ENCODE measurements at places on chromosomes 16 and 17.

- no peak for DNase-seq
Observed at GRCh38 chr16:55734665-55735064, 78.9 kb downstream of the SLC6A2 start.

DNA sequence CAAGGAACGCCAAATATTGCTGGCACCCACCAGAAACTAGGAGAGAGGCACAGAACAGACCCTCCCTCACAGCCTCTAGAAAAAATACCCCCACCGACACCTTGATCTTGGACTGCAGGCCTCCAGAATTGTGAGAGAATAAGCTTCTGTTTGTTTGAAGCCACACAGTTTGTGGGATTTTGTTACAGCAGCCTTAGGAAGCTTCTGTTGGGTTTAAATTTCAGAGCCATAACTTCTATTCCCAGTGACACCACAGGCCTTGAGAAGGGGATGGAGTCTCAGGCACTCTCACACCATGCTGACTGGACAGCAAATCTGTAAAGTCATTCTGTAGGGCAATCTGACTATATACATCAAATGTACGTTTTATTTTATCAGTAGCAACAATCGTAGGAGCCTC, 38.6 kb downstream of the RNF112 start:
- DNase-seq: no peak

- no peak for DNase-seq
Observed at GRCh38 chr17:49520386-49521087, 25.4 kb downstream of the NGFR start.

DNA sequence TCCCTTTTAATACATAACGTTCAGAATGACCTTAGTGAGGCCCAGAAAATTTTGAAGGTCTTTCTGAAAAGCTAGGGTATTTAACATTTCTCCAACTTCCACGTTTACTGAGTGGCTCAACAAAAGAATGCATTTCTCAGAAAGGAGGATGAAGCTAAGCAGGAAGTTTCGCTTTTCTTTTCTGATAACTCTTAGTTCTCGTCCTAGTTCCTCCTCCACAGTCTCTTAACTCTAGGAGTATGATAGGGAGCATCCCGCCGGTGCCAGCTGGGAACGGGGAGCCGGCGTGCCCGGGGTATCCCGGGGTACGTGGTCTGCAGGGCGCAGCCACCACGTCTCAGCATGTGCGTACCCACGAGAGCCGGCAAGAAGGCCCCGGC, 363 bp downstream of the KARS1 start:
- DNase-seq: no peak

DNA sequence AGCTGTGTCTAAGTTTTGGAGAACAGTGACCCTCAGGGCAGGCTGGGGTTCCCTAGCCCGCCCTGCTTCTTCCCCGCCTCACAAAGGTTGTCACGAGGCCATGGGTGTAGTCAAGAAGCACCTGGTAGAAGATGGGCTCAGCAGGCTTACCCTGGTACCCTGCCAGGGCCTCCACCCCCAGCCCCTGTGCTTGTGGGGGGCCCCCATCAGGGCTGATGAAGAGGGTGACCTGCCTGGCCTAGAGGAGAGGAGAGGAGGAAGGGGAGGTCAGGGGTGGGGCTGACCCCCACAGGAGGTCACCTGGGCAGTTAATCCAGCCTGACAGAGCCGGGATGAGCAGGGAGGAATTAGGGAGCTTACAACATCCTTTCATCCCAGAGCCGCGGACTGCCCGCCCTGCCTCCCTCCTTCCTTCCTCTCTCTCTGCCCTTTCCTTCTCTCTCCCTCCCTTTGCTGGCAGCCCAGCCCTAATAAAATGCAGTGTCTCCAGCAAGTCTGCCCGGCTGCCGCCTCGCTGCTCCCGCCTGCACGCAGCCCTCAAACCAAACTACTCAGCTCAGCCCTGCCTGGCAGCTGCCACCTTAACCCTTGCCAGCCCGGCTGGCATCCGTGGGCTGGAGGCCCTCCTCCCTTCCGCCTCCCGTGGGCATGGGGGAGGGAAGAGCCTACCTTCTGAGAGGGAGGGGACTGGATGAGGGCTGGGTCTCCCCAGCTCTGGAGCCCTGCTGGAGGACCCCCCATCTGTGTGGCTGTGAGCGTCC, 7.2 kb downstream of the DLX3 start:
- DNase-seq: no peak

- no peak for DNase-seq
Observed at GRCh38 chr17:61574542-61575351, 16.3 kb downstream of the NACA2 start.

GRCh38 chr17:45895304-45895968, 1.1 kb downstream of the MAPT start:
- no peak for DNase-seq

- no peak for DNase-seq
Observed at GRCh38 chr17:78828470-78829185, 12.0 kb downstream of the USP36 start.

GRCh38 chr17:80920441-80920840, 71.2 kb upstream of the CHMP6 start:
- no peak for DNase-seq

DNA sequence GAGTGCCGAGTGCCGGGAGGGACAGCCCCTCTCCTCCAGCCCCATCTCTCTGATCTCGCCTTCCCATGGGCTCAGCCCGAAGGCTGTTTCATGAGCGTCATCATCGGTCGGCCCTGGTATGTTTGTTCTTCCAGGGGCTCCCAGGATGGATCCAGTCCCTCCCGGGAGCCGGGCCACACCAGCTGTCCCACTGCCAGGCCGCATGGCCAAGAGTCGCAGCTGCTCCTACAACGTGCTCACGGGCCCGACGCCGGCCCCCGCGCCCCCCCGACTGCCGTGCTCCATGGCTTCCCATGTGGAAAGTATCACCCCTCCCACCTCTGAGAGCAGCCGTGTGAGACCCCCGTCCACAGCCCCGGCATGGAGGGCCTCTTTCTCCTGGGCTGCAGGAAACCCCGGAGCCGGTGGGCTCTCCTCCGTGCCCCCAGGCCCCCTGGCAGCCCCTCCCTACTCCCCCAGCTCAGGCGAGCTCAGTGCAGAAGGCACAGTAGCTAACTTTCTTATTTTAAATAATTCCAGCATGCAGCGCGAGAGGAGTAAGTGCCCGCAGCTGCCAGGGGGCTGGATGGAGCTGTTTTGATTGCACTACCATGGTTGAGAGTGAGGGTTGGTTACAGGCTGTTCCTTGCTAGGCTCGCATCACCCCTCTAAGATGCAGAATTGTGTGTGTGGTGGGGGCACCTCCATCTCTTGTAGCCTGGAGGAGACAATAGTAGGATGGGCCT, 26.6 kb upstream of the GSE1 start:
- no peak for DNase-seq

DNA sequence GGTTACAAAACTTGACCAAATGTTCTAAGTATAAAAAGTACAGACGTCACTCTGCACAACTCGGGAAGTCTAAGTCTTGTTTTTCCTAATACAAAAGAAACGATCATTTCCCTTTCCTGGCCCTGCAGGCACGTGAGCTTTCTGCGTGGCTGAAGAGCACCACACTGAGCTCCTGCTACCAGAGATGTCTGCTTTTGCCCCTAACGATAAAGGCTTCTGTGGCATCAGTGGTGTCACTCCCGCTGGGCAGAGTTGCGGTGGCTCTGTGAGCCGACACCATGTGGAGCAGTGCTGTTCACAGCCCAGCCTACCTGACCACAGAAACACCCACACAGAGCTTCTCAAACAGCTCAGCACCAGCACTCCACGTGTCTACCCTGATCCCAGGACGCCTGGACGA, 20.5 kb downstream of the EMC8 start:
- DNase-seq: no peak

DNA sequence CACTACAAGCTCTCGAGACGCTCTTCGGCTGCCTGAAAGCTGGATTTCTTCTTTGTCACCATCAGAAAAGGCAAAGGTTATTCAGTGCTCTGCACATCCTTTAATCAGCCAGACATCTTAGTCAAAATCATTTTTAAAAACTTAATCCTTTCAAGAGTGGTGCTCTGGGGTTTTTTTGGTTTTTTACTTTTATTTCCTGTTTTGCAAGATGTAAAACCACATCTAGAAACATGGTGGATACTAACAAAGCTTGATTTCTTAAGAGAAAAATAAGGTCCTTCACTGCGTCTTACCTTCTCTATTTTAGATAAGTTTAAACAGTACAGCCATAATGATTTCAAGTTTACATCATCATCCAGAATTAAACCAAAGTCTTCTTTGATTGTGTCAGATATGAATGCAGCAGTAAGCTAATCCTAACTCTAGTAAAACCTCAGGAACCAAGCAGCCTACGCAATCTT, 6.3 kb downstream of the ANKRD11 start:
- no peak for DNase-seq

DNA sequence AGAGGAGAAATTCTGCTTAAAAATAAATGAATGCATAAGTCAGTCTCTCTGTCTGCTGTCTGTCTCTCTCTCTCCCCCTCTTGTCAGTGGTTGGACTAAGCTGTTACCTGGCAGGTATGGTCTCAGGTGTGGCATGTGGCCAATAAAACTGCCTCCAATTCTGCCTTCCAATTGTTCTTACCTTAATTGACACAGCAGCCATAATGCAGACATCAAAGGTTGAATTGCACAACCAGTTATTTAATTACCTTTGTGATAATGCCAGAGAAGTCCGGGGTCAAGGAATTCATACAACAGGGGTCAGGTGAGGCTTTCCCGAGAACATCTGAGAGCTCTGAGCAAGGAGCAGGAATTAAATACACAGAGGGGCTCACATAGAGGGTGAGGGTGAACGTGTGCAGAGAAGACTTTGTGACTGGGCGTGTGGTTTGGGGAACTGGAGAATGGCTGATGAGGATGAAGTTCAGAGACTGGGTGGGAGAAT, 78.8 kb upstream of the CDYL2 start:
- DNase-seq: no peak

DNA sequence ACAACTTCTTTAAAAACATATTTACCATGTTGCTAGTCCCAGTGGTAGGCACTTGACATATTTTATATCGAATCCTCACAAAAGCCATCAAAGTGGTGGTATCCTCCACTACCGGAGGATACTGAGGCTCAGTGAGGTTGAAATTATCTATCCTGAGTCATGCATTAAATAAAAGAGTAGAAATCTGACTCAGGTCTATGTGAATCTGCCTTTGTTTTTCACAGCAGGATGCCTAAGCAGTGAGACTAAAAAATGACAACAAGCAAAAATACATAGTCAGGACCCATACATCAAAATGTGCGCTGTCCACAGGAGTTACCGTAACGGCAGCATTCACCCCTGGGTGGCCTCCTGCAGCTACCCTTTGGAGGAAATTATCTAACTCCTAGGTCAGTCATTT, 17.7 kb downstream of the BRD7 start:
- no peak for DNase-seq
